ELR (cell line): ENCODE measurements at places on chromosomes 13 and 19.
A peak's percentile ranks its signal among the peaks of the same experiment; 100 is the strongest.

DNA sequence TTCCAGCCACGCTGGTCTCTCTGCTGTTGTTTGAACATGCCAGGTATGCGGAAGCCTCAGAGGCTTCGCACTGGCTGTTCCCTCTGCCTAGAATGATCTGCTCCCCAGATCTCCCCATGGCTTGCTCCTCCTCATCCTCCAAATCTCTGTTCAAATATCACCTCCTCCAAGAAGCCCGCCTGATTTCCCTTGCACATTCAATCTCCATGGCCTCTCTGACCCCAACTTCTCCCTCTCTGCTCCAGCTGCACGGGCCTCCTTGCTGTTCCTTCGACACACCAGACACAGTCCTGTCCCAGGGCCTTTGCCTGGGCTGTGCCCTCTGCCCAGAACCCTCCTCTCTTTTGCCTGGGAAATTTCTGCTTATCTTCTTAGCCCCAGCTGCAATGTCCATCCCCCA lies 52.5 kb upstream of the PTPRS start:
- no peak for DNase-seq

GRCh38 chr19:17266589-17266974 lies 661 bp upstream of the BABAM1 start:
- no peak for DNase-seq

DNA sequence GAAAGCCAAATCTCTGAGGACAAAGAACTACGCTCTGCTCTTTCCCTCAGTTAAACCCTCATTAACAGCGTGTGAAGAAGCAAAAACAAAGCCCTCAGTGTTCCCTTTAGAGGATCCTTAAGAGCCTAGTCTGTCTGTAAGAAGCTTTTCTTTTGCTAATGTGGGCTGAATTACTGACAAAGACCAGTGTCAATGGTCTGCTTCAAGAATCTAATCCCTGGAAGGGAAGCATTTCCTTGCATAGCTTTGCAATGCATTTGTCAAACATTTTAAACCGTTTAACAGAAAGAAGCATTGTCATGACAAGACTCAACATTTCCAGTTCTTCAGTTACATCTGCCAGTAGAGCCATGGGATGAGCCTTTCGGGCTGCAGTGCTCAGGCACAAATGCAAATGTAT lies 64.9 kb downstream of the EDNRB start:
- DNase-seq = no peak

DNA sequence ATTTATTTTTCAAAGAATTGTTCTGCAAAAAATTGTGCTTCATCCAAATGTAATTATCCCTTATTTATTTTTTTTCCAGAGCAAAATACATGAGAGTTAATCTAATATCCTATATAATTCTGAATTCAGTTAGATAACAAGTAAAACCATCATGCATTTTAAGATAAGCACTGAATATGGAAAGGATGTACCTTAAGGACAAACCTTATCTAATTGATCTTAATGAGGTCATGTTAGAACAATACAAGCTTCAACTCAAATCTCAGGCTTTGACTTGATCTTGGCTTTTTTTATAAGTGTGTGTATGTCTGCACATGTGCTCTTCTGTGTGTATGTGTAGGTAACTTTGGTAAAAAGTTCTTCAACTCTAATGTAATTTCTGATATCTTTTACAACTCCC lies 1828.8 kb downstream of the PCDH9 start:
- no peak for DNase-seq

DNA sequence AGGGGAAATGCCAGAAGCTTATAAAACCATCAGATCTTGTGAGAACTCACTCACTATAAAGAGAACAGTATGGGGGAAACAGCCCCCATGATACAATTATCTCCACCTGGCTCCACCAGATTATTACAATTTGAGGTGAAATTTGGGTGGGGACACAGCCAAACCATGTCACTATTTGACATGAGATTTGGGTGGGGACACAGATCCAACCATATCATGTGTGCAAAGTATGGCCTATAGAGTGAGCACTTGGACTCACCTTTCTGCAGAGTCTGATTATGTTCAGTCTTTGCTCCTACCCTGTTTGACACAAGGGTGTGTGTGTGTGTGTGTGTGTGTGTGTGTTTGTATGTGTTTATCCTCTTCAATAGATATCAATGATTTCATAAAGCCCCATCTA lies 287.5 kb downstream of the ZNF536 start:
- no peak for DNase-seq

DNA sequence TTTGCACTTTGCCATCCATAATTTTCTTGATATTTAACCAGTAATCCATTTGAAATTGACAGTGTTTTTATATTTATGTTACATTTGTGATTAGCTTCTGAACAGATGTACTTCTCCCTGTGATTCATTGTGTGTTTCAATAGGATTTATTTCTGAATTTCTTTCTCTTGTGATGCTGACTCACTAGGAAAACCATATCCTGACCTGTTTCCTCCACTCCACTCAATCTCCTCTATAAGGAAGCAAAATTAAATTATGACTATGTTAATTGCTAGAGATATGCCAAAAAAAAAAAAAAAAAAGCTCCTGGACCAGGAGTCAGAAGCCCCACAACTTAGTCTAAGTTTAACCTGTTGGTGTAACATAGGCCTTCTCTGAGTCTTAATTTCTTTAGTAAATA lies 614.6 kb upstream of the SPRY2 start:
- peak; percentile 58 for DNase-seq

- DNase-seq = peak; percentile 71
These were observed 977 bp downstream of the IRGQ start for GRCh38 chr19:43594710-43595604.

DNA sequence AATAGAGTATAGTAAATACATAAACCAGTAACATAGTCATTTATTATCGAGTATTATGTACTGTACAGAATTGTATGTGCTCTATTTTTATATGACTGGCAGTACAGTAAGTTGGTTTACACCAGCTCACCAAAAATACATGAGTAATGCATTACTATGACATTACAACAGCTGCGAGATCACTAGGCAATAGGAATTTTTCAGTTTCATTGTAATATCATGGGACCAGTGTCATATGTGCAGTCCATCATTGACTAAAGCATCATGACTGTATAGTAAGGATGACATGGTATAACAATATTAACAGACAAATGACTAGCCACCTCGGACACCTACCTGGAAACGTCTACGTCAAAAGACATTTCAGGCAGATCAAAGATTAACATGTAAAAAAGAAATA lies 33.6 kb downstream of the ATP7B start:
- DNase-seq = peak; percentile 20

GRCh38 chr19:12695997-12696365 lies 450 bp downstream of the FBXW9 start:
- no peak for DNase-seq
